ENCODE measurements at places on chromosomes 4 and X.

DNA sequence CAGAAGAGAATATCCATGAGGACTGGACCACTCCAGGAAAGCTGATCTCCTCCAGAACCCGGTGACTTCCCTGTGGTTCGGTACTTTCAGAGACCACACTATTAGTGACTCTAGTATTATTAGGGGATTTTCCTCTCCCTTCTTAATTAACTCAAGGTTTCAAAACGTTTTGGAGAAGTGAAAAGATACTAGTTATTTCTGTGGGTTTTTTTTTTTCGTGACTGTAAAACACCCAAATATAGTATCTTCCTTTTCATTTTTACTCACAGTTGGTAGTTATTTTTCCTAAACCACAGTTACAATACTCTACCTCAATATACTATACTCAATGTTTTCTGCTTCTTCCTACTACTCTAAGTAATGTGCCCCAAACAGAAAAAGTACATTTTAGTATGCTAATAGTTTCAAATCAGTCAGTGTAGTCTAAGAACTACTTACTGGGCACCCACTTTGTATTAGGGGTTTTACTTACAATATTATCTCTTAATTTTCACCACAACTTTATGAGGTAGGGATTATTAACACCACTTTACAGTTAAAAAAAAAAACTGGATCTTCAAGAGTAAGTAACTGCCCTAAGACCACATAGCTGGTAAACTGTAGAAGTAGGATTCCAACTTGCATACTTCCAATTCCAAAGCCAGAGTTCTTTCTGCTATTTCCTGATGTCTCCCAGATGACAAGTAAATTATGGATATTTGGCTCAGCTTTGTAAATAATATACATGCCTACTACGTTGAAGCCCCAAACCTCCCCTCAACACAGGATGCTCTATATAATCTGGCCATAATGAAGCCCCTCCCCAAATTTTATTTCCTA, 45.0 kb downstream of the SLC9A7 start:
- DNase-seq, result no peak

DNA sequence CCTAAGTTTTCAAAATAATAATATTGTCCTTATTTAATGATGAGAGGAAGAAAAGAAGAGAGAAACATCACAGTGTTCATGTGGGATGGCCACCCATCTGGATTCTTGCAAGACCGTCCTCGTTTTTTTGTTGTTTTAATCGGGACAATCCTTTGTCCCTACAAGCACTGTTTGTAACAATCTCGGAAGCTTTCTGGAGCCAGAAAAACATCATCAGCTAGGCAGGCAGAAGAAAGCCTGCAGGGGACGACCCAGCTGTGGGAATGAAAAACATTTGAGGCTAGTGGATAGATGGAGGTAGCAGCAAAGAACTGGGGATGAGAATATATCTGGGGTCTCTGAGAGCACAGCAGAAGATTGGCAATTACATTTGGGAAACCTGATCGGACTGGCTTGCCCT, 105.6 kb downstream of the DKK2 start:
- DNase-seq, result no peak

GRCh38 chr4:81213671-81214070, 1.4 kb downstream of the PRKG2 start:
- DNase-seq, result no peak

DNA sequence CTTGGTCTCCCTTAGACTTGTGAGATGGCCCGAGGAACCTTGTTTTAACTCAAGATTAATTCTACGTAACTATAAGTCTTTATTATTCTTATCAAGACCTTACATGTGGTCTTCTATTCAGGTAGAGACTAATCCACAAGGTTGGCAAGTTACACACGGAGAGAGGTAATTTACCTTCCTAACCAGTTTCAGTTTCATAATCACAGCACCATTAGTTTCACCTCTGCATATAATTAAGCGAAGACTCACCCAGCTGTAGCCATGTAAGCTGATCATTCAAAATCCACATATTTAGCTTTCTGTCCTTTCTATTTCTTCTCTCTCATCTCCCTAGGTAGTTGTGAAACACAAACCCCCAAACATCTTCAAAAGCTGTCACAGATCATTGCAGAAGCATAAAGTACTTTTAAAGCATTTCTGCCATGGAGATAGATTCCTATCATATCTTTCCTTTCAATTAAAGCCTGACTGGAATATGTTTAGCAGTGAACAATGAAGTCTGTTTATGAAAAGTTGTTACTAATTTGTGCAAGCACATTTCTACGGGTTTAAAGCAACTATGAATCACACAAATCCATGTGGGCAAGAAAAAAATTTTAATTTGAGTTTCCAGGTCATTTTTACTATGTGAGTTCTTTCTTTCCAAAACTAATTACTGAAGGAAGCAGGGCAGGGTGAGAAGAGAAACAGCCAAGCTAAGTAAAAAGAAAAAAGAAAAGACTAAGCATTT, 78.5 kb downstream of the BTC start:
- no peak for DNase-seq

Measured in WTC11 (cell line).